Left kidney (tissue), 8 donors: ENCODE measurements at places on chromosomes 5 and 9. TPM values are rescaled to one million over a fixed set of nuclear protein-coding genes. Genes with fewer than 3 reads are reported as not detected.
A peak's percentile ranks its signal among the peaks of the same experiment; 100 is the strongest.

DNA sequence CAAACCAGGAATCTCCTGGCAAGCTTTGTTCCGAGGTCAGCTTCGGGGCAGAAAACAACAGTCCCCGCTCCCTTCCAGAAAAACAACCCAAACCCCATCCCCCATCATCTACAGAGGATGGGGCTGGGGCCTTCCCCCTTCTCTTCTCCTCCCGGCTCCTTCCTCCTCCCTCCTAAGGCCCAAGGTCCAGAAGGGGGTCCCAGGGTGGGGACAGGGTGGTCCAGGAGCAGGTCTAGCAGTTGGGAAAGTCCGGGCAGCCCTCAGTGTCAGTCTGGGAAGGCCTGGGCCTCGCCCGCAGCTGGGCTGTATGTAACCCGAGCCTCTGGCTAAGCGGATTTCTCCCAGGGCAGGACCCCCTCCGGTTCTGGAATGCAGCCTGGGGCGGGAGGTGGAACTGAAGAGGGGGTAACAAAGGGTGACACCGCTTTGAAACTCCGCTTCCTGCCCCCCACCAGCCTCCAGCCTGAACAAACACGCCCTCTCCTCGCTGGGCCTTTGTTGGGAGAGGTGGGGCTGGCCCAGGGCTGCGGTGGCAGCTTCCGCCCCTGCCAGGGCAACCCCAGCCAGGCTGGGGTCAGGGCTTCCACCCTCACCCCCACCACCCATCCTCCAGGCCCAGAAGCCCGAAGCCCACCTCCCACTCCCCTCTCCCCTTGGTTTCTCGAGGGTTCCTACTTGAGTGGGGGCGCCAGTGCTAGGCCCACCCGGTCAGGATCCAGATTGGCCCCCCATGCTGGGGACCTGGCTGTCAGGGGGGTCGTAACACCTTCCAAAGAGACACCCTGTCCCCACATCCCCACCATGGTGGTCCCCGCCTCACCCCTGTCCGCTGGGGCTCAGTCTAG is 63.5 kb downstream of the C9orf50 start:
- peak; percentile 91 for DNase-seq

- peak; percentile 33 for DNase-seq
These were observed 183.1 kb downstream of the TRIO start for GRCh38 chr5:14326035-14326903.

- no peak for DNase-seq
These were observed 3.7 kb downstream of the NSMF start for GRCh38 chr9:137455359-137455991.

- no peak for DNase-seq
These were observed 21.6 kb downstream of the UBAC1 start for GRCh38 chr9:135939351-135940265.

DNA sequence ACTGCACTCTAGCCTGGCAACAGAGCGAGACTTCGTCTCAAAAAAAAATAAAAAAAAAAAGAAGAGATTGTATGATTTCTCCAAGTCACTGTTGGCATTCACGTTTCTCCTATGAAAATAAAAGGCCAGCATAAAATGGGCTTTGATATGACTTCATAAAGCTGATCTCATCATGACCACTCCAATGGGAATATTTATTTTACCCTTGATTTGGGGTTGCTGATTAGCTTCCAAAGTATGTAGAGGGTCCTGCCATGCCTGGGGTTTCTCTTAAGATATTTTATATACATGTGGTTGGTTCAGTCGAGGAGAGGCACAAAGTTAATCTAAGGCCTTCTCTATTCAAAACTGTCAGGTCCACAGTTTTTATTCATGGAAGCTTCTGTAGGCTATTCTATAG is 247.0 kb upstream of the TNC start:
- no peak for DNase-seq

The DDX4 gene
- polyA plus RNA-seq, result 0.12 TPM

The UBE2QL1 gene
- 0.70 TPM for polyA plus RNA-seq

DNA sequence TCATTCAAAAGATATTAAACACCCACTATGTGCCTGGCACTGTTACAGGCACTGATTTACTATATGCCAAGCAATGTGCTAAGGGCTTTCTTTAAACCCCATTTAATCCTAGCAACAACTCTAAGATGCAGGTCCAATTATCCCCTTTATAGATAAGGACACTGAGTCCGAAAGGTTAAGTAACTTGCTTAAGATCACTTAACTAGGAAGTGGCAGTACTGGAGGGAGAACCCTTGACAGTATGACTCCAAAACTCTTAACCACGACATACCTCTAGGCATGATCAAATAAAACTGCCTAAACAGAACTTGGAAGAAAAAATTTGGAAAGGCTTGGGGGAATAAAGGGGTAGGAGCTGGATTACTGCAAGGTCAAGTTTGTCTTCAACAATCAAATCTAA is 1.7 kb downstream of the RAB14 start:
- no peak for DNase-seq

GRCh38 chr5:109705596-109705995 is 15.9 kb downstream of the MAN2A1 start:
- DNase-seq, result no peak

DNA sequence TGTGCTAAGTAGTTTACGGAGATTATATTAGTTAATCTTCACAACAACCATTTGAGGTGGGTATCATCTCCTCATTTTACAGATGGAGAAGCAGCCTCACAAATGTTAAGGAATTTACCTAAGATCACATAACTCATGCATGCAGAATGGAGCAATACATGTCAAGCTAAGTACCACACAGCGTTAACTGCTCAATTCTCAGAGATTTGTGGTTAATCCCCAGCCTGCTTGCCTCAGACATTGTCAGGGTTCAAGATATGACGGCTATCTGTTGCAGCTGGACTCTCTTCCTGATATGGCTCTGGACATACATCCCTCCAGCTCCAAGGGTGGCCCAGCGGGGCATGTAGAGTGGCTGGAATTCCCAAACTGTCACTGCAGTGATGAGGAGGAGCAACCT is 7.3 kb upstream of the ZNF346 start:
- DNase-seq, result no peak

DNA sequence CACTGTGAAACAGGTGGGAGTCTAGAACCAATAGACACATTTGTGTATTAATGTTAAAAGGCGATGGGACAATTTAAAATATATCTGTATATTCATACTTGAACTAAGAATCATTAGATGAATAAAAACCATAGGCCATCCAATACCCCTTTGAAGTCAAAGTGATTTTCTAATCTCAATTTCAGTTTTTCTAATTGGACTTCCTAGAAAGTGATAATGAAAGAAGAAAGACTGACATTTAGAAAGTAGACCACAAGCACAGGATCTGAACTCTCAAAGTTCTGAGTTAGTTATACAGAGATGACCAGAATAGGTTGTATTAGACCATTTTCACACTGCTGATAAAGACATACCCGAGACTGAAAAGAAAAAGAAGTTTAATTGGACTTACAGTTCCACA is 412.8 kb upstream of the PIK3R1 start:
- no peak for DNase-seq

The CDH12 gene
- 7.5 TPM for polyA plus RNA-seq

- no peak for DNase-seq
These were observed 406.1 kb downstream of the RAB3C start for GRCh38 chr5:58988938-58989337.

DNA sequence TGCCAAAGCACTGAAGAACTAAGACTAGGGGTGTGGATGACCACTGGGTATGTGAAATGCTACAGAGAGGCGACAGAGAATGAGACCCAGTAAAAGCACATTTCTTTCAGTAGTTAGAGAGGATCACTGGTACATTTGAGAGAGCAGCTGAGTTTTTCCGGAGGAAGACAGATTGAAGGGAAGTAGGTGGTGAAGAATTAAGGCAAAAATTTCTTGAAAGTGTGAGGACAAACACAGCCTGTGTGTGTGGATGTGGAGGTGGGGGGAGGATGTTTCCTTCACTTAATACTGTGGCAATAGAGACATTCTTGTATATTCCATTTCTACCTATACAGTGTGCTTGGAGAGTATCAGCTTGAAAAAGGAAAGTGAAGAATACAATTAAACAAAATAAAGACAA is 871.2 kb upstream of the DMAC1 start:
- no peak for DNase-seq

- DNase-seq, result no peak
These were observed 42.7 kb upstream of the FUBP3 start for GRCh38 chr9:130536701-130537107.

GRCh38 chr5:179613460-179614071 is 9.9 kb downstream of the HNRNPH1 start:
- peak; percentile 38 for DNase-seq

GRCh38 chr5:157266286-157267007 is 524 bp downstream of the CYFIP2 start:
- DNase-seq, result no peak

- peak; percentile 73 for DNase-seq
These were observed 173.0 kb upstream of the DAPK1 start for GRCh38 chr9:87324613-87325194.

DNA sequence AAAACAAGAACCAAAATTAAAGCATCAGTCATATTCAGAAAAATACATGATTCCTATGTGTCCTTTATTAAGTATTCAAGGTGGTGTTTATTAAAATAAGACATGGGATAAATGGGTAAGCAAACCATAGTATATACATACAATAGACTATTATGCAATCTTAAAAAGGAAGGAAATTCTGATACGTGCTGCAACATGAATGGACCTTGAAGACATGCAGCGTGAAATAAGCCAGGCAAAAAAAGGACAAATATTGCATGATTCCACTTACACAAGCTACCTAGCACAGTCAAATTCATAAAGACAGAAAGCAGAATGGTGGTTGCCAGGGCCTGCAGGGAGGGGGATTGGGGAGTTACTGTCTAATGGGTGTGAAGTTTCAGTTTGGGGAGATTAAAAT is 127.7 kb downstream of the DMAC1 start:
- no peak for DNase-seq

- DNase-seq, result no peak
These were observed 63.4 kb downstream of the RAPGEF1 start for GRCh38 chr9:131676431-131676972.

The HTR4 gene
- polyA plus RNA-seq, result not detected

DNA sequence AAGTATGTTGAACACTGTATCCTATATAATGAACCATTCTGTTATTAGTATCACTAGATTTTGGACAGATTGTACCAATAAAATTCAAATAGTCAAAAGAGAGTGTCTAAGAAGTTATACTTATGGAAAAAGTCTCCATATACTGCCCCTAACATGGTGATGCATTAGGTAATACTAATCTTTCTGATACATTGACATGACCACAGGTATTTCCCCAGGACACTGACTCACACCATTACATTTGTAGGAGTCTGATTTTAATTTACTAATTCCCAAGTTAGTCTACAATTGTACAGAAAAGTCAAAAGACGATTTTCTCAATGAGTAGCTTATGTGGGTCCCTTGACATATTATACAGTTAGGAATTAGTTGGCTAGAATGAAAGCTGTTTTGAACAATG is 593.8 kb downstream of the ISL1 start:
- DNase-seq, result no peak

DNA sequence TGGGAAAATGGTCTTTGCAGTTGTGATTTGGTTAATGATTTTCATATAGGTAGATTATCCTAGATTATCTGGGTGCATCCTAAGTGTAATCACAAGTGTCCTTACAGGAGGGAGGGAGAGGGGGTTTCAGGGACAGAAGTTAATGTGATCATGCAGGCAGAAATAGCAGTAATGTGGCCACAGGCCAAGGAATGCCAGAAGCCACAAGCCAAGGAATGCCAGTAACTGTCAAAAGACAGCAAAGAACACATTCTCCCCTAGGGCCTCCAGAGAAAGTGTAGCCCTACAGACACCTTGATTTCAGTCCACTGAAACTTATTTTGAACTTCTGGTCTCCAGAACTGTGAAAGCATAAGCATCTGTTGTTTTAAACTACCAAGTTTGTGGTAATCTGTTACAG is 2074.5 kb downstream of the MAT2B start:
- DNase-seq, result no peak

DNA sequence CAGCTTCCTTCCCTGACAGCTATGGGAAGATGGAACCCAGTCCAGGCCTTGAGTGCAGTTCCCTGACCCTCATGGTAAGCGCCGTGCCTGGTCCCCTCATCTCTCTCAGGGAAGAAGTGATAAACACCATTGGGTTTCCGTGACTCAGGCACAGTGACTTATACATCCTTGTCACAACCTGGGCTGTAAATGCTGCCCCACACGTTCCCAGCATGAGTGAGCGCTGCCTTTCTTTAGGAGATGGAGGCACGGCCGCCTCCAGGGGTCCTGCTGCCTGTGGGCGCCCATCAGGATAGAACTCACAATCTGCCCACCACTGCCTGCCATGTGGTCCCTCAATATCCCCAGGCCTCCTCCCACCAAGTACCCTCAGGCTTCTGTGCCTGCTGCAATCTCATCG is 8.3 kb upstream of the NKD2 start:
- DNase-seq, result no peak

- no peak for DNase-seq
These were observed 30.0 kb downstream of the XPA start for GRCh38 chr9:97666907-97667686.

The GMCL2 gene
- not detected for polyA plus RNA-seq

The PCA3 gene
- polyA plus RNA-seq, result 0.96 TPM

DNA sequence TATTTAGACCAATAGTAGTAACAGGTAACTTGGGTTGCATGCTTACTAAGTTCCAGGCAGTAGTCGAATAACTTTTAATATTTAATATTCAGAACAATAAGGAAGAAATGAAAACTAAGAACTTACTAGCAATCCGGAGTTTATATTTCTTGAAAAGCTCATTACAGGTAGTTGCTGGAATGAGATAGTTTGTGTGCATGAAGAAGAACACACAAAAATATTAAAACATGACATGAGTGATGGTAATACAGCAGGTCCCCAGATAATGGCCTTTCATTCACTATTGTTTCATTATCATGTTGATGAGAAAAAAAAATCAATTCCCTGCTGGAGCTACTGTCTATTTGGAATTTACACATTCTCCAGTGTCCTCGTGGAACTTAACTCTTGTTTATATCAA is 44.7 kb downstream of the EXOSC2 start:
- no peak for DNase-seq

- no peak for DNase-seq
These were observed 127.9 kb downstream of the NNT start for GRCh38 chr5:43730832-43731342.

- DNase-seq, result no peak
These were observed 163.4 kb upstream of the FBXL17 start for GRCh38 chr5:108545301-108545700.

The FOXD4L3 gene
- not detected for polyA plus RNA-seq

- DNase-seq, result no peak
These were observed 90.4 kb downstream of the PJA2 start for GRCh38 chr5:109319351-109319750.
